ENCODE measurements at places on chromosomes 13 and 19.
A peak's percentile ranks its signal among the peaks of the same experiment; 100 is the strongest.

DNA sequence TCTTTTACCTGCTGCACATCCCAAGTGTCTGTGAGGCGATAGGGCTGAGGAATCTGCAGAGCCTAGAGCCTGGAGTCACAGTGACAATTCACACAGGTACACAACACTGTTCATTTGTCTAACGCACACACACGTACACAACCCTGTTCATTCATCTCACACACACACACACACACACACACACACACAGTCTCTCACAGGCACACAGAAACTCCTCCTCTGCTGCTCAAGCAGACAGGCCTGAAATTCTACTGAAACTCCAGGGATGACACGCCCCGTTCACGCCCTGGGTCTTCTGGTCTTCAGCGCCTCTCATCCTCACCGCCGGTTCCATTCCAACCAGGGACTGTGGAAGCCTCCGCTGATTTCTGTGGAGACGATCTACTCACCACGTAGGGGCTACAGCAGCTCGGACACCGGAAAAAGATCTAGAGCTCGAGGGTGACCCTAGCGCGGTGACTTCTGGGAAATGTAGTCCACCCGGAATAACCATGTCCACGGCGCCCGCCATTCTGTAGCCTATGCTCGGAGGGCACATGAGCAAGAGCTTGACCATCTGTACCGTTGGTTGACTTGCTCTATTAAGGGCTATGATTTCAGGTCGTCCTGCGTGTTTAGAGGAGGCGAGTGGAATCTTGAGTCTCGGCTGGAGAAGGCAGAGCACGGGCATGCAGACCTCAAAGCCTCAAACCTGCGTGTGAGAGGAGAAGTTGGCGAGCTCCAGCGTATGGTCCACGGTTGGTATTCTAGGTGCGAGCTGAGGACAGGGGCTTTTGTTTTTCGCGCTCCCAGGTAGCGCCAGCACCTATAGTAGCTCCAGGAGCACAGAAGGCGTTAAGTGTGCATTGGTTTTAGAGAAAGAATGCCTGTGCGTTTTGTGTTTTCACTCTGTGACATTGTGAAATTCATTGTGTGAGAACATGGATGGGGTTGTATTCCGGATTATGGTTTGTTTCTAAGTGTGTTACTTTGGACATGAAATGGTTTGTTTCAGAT is 33.4 kb downstream of the ZNF45 start:
- peak; percentile 71 for DNase-seq

DNA sequence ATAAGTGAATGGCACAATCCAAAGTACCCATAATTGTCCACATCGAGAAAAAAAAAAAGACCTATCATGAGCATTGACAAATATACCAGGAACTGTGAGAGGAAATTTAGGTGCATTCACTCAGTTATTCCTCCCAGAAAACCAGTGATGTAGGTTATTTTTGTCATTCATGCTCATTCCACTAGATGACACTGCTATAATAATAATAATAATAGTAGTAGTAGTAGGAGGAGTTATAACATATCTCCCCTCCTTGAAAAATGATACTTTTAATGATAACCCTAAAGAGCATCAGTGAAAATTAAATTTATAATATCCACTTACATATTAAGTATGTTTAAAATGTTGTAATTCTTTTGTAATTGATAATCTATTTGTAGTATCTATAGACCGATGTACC is 463.9 kb upstream of the MIR17HG start:
- DNase-seq, result no peak

- DNase-seq, result no peak
These were observed 5.3 kb downstream of the RFX1 start for GRCh38 chr19:14000691-14001375.

DNA sequence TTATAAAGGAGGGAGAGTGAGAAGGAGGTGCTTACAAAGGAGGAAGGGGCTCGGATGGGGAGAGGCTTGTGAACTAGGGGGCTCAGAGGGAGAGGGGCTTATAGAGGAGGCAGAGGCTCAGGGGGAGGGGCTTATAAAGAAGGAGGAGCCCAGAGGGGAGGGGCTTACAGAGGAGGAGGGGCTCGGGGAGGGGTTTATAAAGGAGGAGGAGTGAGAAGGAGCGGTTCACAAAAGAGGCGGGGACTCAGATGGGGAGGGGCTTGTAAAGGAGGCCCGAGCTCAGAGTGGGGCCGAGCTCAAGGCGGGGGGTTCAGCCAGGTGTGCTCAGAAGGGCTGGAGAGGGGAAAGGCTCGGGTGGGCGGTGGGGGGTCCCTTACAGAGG is 500 bp downstream of the SMIM24 start:
- DNase-seq, result no peak

DNA sequence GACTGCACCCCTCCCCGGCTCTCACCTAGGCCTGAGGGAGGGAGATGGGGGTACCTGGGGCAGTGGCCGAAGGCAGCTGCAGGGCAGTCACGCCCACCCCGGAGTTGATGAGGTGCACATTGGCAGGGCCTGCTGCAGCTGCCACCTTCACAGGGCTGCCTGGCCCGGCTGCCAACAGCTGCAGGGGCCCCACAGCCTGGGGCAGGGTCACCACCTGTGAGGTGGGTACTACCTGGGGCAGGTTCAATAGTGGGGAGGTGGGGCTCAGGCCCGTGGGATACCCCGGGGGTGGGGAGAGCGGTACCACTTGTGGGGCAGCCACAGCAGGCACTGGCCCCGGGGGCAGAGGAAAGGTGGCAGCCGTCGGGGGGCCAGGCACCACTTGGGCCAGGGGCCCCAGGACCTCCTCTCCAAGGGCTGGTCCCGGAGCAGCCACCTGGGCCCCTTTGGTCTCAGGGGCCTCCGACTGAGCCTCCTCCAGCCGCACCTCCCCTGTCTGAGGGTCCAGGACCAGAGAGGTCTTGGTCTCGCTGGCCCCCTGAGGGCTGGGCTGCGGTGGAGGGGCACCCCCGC is 2.7 kb downstream of the SIX5 start:
- no peak for DNase-seq
